ENCODE measurements at places on chromosomes 12 and 14.
A peak's percentile ranks its signal among the peaks of the same experiment; 100 is the strongest.

DNA sequence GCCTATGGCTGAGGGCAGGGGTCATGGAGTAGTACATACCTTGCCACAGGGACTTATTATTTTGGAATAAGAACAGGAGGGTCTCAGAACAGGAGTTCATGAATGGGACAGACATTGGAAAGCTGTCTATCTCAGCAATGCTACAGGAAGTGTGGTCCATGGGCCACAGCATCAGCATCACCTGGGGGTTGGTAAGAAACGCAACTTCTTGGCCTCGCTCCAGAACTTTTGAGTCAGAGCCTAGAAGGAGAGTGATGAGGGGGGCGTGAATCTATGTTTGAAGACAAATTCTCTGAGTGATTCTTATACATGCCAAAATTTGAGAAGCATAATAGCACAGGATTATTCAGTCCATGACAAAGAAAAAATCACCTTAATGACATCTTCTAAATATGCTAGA is 156.6 kb downstream of the RPAP3 start:
- H3K27me3 ChIP-seq: no peaks in the 10 kb centered on the region
- DNase-seq: no peak
- no peak overlapping the region for H3K4me3 ChIP-seq
- H3K4me1 ChIP-seq: no peaks in the 10 kb centered on the region
- H3K36me3 ChIP-seq: no peaks in the 10 kb centered on the region

DNA sequence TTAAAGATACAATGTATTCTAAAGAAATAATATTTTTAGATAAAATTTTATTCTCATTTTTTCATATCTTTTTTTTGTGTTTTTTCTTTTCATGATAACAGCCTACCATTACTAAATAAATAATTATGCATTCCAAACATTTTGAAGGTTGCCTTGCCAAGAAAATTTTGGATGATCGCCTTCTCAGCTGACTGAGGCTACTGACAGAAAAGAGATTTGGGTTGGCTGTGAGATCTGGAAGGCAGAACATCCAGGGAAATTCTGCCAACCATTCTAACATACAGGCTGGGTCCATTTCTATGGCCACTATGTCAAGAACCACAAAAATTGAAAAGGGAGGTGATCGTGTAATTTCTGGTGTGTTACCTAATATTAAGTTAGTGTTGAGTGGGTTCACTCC is 48.1 kb downstream of the GALNT8 start:
- H3K36me3 ChIP-seq: no peaks in the 10 kb centered on the region
- no peak overlapping the region for H3K27ac ChIP-seq
- DNase-seq: no peak
- no peak overlapping the region for H3K4me3 ChIP-seq

DNA sequence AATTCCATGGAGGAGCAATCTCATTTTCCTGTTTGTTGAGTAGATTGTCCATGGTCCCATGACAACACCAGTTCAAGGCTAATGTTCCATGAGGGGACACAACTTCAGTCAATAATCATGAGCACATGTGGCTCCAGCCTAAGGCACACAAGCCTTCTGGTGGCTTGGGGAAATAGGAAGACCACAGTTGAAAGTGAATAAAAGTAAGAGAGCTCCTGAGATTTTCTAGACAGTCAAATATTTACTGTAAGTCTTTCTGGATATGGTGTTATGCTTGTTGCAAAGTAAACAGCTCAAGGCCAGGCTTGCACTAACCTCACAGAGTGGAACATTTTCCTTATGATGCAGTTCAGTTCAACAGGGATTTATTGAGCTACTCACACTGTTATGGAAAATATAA is 206.9 kb upstream of the SLC38A2 start:
- H3K27ac ChIP-seq: no peak overlapping the region
- no peak for DNase-seq
- no peaks in the 10 kb centered on the region for H3K4me1 ChIP-seq
- no peaks in the 10 kb centered on the region for H3K36me3 ChIP-seq
- H3K27me3 ChIP-seq: no peaks in the 10 kb centered on the region

DNA sequence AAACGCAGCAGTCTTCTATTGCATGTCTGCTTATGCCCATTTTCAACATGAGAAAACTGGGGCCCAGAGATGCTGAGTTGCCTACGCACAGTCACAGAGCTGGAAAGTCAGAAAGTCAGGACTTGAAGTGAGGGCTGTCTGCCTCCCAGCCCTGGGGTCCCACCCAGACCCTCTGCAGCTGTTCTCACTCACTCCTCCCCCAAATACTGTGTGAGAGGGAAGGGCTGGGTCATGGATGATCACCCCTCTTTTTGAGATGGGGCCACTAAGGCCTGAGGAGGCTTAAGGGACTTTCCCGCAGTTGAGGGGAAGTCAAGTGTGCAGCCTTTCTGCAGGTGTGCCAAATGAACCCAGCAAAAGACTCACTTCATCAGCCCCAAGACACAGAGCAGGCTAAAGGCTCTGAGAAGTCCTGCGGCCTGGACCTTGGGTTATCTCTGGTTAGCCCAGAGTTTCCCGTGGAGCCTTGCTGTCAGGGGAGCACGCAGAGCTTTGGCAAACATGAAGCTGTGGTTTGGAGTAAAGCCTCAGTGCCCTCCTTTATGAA is 18.7 kb downstream of the DTX1 start:
- H3K27me3 ChIP-seq: no peaks in the 10 kb centered on the region
- no peaks in the 10 kb centered on the region for H3K36me3 ChIP-seq
- H3K4me1 ChIP-seq: no peaks in the 10 kb centered on the region
- H3K27ac ChIP-seq: no peak overlapping the region

DNA sequence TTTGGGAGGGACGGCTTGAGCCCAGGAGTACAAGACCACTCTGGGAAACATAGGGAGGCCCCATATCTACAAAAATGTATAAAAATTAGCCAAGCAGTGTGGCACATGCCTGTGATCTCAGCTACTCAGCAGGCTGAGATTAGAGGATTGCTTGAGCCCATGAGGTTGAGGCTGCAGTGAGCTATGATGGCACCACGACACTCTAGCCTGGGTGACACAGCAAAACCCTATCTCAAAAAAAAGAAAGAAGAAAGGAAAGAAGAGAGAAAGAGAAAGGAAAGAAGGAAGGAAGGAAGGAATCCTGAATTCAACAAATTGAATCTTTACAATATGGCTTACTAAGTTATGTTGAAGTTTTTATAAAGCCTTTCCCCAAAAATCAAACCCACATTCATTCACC is 2.1 kb downstream of the KIF21A start:
- no peak overlapping the region for H3K27ac ChIP-seq
- H3K4me1 ChIP-seq: peaks cover 31% of the 10 kb centered on the region
- no peaks in the 10 kb centered on the region for H3K27me3 ChIP-seq
- no peak for DNase-seq
- H3K4me3 ChIP-seq: no peak overlapping the region

GRCh38 chr14:100981809-100982208 is 78.3 kb upstream of the RTL1 start:
- H3K4me3 ChIP-seq: no peak overlapping the region
- H3K27me3 ChIP-seq: no peaks in the 10 kb centered on the region

GRCh38 chr12:460261-461230 is 807 bp downstream of the B4GALNT3 start:
- DNase-seq: peak; percentile 57
- H3K36me3 ChIP-seq: 0 out of 2 replicates have a peak, but pooled peaks cover 2% of the 10 kb centered on the region
- no peaks in the 10 kb centered on the region for H3K27me3 ChIP-seq
- peaks cover 28% of the 10 kb centered on the region for H3K4me1 ChIP-seq

DNA sequence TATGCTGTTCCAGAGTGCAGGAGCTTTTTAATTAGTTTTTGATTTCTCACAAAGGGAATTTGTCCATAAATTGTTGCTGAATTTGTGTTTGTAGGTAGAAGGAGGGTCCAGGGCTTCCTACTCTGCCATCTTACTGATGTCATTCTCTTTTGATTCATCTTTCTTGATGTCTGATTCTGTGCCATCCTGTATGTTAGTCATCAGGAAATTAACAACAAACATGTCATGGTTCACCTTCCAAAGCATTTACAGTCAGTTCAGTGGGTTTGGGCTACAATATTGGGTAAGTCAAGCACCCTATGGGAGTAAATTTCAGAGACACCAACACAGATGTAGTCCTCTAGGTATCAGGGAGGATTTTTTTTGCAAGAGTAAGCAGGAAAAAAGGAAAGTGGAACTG is 135.2 kb upstream of the SLC38A2 start:
- H3K36me3 ChIP-seq: 0 out of 2 replicates have a peak, but pooled peaks cover 1% of the 10 kb centered on the region
- H3K27ac ChIP-seq: no peak overlapping the region
- no peak for DNase-seq
- H3K4me3 ChIP-seq: no peak overlapping the region
- peaks cover 15% of the 10 kb centered on the region for H3K4me1 ChIP-seq
- H3K27me3 ChIP-seq: no peaks in the 10 kb centered on the region

- no peaks in the 10 kb centered on the region for H3K27me3 ChIP-seq
- H3K36me3 ChIP-seq: no peaks in the 10 kb centered on the region
- H3K27ac ChIP-seq: no peak overlapping the region
- no peaks in the 10 kb centered on the region for H3K4me1 ChIP-seq
- H3K4me3 ChIP-seq: no peak overlapping the region
Measured at GRCh38 chr14:77585385-77585784, 31.1 kb downstream of the SPTLC2 start.

DNA sequence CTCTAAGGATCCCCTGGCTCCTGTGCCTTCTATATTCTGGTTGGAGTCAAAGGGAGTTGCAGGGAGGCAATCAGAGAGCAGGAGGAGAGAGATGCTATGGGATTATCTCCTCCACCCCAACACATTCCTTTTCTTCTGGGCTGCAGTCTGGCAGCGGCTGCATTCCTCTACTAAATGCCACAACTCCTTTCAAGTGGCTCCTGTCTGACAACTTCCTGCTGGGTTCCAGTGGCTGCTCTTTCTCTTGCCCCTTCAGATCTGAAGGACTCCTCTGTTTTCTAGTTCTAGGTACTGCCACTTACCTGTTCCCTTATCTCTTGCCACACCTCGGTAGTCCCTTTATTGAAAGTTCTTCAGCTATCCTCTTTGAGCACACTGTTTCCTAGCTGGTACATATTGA is 425.0 kb downstream of the SNAPC1 start:
- DNase-seq: no peak
- no peaks in the 10 kb centered on the region for H3K36me3 ChIP-seq
- no peaks in the 10 kb centered on the region for H3K27me3 ChIP-seq
- H3K4me1 ChIP-seq: no peaks in the 10 kb centered on the region

- H3K27me3 ChIP-seq: no peaks in the 10 kb centered on the region
- DNase-seq: no peak
- no peak overlapping the region for H3K4me3 ChIP-seq
- no peaks in the 10 kb centered on the region for H3K36me3 ChIP-seq
- no peaks in the 10 kb centered on the region for H3K4me1 ChIP-seq
Measured at GRCh38 chr12:27818401-27818918, 38.4 kb upstream of the MANSC4 start.

DNA sequence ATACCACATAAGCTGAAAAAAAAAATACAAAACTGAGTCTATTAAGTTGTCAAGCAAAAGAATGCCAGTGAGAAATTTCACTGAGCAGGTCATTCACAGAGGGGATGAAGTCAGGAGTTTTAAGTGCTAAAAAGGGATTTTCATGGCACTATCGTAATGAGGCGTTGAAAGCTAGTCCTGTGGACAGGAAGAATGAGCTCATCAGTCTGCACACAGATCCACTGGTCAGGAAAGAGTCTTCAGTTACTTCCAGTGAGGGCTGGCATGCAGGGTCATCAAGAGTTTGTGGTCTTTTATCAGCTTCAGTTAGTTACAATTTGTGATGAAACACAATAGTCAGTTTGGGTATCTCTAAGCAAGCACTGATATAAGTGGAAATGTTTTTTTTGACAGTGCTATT is 88.1 kb upstream of the WSCD2 start:
- DNase-seq: no peak
- H3K36me3 ChIP-seq: no peaks in the 10 kb centered on the region
- no peaks in the 10 kb centered on the region for H3K4me1 ChIP-seq
- no peak overlapping the region for H3K4me3 ChIP-seq
- H3K27me3 ChIP-seq: no peaks in the 10 kb centered on the region

GRCh38 chr12:69501154-69501895 is 31.1 kb downstream of the FRS2 start:
- no peak overlapping the region for H3K27ac ChIP-seq
- no peak overlapping the region for H3K4me3 ChIP-seq
- no peak for DNase-seq
- no peaks in the 10 kb centered on the region for H3K27me3 ChIP-seq
- H3K4me1 ChIP-seq: peaks cover 15% of the 10 kb centered on the region

Measured in Caco-2 (cell line).